Renal cortical epithelial cell (primary cell): ENCODE measurements at places on chromosomes 3 and 15. TPM values are rescaled to one million over a fixed set of nuclear protein-coding genes. Genes with fewer than 3 reads are reported as not detected.
A peak's percentile ranks its signal among the peaks of the same experiment; 100 is the strongest.

DNA sequence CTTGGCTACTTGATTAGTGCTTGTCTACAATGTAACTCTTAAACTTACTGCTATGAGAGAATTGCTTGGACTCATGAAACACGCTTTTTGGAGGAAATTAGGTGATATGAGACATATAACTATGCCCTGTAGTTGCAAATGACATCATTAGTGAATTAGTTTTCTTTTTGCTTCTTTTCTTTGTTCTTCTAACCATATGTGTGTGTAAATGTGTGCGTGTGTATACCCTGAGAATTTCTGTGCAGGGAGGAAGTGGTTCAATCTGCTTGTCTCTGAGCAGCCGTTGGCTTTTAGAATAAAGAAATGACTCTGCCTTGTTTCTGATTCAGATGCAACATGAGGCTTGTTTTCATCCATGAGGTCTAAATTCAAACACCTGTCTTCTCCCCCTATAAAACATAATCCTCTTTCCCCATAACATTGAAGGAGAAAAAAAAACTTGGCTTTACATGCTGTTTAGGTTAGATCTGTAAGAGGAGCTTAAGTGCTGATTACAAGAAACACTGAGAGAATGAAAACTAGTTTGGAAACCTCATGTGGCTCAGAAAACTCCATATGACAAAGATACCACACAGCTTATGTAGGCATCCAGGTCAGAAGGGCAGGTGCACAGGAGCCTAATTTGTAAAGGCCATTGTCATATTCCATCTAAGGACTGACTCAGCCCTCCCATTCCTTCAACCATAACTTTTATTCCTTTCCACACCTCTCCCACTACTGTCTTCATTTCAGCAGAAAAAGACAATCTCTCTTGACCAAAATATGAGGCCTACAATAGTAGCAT, 30.5 kb upstream of the BLM start:
- no peak for DNase-seq

GRCh38 chr15:23548071-23548470, 17.4 kb upstream of the MKRN3 start:
- no peak for DNase-seq

DNA sequence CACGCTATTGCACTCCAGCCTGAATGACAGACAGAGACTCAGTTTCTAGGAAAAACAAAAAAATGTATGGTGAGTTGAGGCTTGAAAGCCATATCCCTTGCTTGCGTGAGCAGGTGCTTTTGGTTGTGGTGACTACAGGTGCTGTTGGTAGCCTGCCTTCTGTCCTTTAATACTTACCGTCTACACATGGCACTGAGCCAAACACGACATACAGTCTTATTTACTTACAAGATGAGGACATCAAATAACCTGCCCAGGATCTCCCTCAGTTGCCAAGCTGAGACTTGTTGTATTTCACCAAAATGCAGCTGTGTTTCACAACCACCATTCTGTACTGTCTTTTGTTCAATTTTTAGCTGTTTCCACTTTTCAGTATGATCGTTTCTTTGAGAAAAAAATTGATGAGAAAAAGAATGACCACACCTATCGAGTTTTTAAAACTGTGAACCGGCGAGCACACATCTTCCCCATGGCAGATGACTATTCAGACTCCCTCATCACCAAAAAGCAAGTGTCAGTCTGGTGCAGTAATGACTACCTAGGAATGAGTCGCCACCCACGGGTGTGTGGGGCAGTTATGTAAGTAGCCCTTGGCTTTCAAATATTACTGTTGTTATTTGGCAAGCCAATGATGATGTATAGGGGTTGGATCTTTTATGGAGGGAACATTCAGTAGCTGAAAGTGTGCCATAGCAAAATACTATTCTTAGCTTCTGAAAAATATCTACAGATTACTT, 6.5 kb downstream of the ALAS1 start:
- no peak for DNase-seq

DNA sequence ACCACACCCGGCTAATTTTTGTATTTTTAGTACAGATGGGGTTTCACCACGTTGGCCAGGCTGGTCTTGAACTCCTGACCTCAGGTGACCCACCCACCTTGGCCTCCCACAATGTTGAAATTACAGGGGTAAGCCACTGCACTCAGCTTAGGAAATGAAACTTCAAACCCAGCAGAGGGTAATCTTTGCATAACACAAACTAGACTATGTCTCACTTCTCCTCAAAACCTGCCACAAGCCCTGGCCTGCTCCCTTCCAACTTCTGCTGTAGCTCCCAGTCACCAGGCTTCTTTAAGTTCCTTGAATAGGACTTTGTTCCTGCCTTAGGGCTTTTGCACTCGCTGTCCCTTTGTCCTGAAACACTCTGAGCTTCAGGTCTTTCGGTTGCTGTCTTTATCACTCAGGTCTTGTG, 39.2 kb upstream of the SEMA4B start:
- peak; percentile 42 for DNase-seq

The DAZL gene
- 0.17 TPM in 1 of 2 replicates, not detected in the other for total RNA-seq

DNA sequence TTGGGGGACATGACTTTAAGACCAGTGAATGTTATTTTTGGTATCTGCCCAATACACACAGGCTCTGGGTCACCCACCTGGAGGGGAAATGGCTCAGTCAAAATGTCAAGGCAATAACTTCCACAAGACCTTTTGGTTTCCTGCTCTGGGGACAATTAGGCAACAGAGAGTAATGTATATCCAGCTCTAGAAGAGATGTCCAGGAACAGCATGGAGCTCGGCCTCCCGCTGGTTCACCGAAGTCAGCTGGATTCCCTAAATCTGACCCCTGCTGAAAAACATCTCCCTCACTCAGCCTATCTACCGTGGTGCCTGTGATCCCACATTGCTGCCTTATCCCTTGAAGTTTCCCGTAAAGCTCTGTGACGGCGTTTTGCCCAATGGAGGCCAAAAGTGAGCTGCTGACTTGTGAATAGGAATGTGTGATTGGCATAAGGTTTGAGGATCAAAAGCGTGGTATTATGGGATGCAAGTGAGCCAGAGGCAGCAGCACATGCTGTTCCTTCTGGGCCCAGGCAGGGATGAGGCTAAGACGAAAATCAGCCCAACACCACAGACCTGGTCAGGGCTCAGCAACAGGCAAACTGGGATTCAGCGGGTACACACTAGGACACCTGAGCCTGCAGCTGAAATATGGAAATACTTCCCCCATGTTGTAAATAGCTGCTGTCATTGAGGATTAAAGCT, 47.2 kb upstream of the SLC6A11 start:
- DNase-seq: no peak

The STRIT1 gene
- total RNA-seq: not detected in 2 replicates

DNA sequence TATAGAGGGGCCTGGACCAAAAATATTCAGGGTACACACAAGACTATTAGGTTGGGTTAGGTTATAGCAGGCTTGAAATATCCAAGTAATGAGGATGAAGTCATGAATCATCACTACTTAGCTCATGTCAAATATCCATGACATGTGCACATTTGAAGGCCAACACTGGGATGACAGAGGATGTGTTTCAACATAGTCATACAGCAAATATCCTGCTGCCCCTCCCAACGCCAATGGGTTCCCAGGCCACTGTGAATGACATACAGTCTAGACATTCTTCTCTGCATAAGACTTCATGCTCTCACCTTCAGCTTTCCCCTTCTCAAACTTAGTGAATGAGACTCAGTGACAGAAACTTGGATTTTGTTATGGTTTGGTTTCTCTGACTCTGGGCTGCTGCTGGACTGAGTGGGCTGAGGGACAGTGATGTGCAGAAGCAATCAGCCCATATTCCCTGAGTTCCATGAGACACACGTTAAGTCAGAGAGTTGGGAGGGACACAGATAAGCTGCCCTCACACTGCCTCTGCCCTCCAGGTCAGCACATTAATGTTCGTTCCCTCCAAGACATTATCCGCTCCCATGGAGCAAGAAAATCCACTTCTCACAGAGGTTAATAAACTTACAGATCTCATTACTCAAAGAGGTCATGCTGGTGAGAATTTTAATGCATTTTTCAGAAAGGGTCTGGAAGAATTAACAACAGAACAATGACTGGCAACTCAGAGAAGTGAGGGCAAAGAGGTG, 15.4 kb downstream of the HOMER2 start:
- DNase-seq: peak; percentile 65

The PAQR9 gene
- total RNA-seq: 0.17 and 0.20 TPM in 2 replicates

DNA sequence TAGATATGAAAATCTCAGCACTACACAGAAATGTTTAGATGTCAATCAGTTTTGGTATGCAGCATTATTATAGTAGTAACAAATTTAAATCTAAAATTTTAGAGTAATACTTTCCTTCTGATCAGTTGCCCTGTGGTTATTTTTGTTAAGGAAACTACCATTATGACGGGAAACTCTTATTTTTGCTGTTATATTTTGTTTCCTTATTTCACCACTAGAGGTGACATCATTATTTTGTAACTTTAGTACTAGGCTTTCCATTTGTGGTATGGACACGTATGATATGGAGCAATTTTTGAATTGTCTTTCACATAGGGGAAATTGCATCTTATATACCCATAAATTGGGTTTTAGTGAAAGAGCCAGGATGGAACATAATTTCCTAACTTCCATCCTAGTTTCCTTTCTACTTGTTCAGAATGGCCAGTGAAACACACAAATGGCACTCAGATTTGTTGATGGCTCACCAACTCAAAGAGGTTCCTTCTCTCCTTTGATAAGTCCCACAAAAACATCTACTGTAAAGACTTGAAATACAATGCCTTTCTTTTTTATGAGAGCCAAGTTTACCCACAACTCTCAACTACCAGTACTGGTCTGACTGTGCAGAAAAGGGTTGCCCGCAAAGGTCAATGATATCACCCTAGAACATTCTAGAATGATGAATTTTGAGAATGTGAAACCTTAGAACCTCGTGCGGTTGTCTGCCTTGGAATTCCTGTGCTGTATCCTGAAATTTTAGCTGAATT, 19.4 kb upstream of the PPP4R2 start:
- no peak for DNase-seq

The ZMYND10 gene
- 0.35 and 4.7 TPM in 2 replicates for total RNA-seq

DNA sequence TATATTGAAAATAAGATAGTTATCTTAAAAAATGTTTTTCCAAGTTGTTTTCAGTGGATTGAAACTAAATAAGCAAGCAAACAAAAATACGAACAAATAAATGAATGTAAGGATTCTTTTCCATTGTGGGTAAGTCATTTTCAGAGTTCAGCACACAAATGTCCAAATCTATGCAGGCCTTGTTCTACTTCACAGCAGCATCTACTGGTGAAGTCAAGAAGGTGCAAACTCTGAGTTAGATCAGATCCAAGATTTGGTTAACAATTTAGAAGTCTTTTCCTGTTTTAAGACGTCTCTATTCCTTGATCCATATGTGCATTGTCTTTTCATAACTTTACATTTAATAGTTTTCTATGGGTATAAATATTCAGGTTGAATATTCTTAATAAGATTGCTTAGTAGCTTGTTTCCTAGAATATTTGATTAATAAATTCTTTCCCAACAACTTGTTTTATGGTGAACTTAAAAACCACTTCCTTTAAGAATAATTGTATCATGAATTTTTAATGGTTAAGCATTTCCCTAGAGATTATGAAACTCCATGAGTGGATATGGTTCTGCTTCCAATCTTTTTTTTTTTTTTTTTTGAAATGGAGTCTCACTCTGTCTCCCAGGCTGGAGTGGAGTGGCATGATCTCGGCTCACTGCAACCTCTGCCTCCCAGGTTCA, 10.5 kb downstream of the PTX3 start:
- DNase-seq: peak; percentile 59

DNA sequence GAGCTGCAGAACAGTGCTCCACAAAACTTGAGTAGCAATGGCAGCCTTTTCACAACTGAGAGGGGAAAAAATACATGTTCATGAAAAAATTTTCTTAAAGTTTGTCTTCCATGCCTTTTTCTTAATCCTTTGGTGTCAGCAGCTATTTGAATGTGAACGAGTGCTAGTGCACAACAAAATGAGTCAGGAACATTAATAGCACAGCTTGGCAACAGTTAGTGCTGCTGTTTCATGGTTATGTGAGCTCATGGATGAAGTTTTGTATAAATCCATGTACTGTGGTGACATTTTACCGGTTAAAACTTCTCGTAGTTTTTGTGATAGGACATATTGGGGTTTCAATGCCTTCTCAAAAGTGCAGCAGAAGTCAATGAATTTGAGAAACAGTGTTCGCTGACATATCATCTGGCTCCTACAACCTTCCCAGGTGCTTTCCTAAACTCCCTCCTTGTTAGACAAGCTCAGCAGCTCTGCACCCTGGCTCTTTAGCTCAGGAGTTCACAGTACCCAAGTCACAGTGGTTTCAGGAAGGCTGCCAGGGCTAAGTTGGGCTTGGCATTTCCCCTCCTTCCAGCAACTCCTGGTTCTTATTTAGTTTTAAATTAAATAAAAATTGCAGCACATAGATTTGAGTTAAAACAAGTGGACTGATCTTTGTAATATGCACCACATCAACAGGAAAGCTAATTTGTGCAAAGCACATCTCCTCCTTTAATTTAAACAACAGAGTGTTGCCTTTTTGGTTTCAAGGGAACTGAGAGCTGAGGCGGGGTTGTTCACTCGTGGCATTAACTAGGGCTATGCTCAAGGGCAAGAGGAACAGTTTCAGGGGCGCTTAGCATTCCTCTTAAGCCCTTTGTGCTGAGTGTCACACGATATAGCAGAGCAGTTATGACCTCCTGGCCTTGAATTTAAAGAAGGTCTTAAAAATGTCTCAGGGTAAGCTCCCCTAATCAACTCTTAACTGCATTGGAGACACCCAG, 362.8 kb downstream of the CHST2 start:
- peak; percentile 86 for DNase-seq

The SPINK8 gene
- total RNA-seq: not detected in 2 replicates

DNA sequence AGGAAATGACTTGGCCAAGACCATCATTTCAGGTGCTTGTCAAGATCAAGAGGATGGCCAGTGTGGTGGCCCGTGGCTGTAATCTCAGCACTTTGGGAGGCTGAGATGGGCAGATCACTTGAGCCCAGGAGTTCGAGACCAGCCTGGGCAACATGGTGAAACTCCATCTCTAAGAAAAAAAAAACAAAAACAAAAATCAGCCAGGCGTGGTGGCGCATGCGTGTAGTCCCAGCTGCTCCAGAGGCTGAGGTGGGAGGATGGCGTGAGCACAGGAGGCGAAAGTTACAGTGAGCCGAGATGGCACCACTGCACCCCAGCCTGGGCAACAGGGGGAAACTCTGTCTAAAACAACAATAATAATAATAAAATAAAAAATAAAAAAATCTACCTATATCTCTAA, 15.0 kb downstream of the CRABP1 start:
- no peak for DNase-seq

- no peak for DNase-seq
These were observed 19.2 kb upstream of the SCAMP5 start for GRCh38 chr15:74976159-74976558.

The PLSCR1 gene
- 183 and 292 TPM in 2 replicates for total RNA-seq

GRCh38 chr3:169923831-169924230, 12.5 kb downstream of the SAMD7 start:
- DNase-seq: no peak

The NECTIN3 gene
- 52.1 and 74.7 TPM in 2 replicates for total RNA-seq

GRCh38 chr3:49164983-49165720, 979 bp downstream of the CCDC71 start:
- DNase-seq: no peak

GRCh38 chr3:19446687-19447086, 298.4 kb downstream of the KCNH8 start:
- no peak for DNase-seq

DNA sequence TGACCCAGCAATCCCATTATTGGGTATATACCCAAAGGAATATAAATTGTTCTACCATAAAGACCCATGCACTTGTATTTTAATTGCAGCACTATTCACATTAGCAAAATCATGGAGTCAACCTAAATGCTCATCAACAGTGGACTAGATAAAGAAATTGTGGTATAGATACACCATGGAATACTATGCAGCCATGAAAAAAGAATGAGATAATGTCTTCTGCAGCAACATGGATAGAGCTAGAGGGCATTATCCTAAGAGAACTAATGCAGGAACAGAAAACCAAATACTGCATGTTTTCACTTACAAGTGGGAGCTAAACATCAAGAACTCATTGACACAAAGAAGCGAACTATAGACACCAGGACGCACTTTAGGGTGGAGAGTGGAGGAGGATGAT, 466.7 kb downstream of the MECOM start:
- DNase-seq: no peak
